Astrocyte (in vitro differentiated cells and primary cell): ENCODE measurements at places on chromosomes 2 and 18. TPM values are rescaled to one million over a fixed set of nuclear protein-coding genes. Genes with fewer than 3 reads are reported as not detected.

The POLE4 gene
- 45.6 and 57.2 TPM in 2 replicates for total RNA-seq

The TTR gene
- not detected in 2 replicates for total RNA-seq

The ARHGAP28 gene
- total RNA-seq: 15.5 and 16.6 TPM in 2 replicates

The ANKRD62 gene
- not detected in 2 replicates for total RNA-seq

The FAM110C gene
- 0.60 and 1.4 TPM in 2 replicates for total RNA-seq

The DSG4 gene
- total RNA-seq: not detected in 2 replicates

The CCDC195 gene
- not detected in 2 replicates for total RNA-seq

The EDAR gene
- 0.12 TPM in 1 of 2 replicates, not detected in the other for total RNA-seq

DNA sequence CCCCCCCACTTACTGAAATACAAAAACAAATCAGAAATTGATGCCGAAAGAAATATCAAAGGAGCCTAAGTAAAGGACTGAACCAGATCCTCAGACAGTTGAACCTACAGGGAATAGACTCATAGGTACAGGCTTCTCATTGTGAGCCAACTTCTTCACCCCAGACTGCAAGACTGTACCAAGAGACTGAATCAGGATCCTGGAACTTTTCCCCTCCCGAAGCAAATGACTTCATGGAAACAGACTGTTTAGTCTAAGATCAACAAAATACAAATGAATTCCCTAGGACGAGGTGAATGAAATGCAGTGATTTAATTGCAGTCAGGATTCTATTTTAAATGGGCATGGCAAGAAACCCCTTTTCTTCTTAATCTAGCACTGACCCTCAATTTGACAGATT is 53.6 kb upstream of the RNF152 start:
- DNase-seq: peak; percentile 86
- no peaks in the 10 kb centered on the region for H3K27me3 ChIP-seq
- peaks cover 33% of the 10 kb centered on the region for H3K4me1 ChIP-seq
- H3K36me3 ChIP-seq: no peaks in the 10 kb centered on the region
- H3K27ac ChIP-seq: peak overlapping the region; percentile 15

DNA sequence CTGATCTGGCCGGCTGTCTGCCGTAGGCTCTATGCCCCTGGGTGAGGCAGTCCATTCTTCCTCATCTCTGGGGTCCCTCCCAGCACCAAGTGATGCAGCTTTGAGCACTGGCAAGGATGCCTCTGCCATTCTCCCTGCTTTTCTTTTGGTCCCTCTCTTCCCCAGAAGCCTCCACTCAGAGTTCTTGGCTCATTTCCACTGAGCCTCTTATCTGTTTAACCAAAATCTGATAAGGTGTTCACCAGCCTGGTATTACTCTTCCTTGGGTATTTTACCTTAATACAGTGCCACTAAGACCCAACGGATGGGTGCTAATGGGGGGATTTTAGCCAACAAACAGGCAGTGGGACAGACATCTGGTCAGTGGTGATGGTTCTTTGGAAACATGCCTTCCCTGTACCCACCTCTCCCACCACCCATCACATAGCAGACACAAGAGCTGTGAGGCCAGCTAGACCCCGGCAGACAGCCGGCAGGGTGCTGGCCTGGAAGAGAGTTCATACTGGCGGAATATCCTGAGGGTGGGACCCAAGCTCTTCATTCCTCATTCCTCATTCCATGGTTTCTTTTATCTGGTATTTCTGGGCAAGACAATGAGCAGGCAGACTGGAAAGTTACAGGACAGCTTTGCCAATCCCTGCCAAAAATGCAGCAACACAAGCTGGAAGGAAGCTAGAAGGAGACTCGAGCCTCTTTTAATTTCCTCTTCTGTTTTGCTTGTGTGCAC is 34.6 kb downstream of the ZBTB7C start:
- no peak overlapping the region for H3K4me3 ChIP-seq
- peak; percentile 52 for DNase-seq

DNA sequence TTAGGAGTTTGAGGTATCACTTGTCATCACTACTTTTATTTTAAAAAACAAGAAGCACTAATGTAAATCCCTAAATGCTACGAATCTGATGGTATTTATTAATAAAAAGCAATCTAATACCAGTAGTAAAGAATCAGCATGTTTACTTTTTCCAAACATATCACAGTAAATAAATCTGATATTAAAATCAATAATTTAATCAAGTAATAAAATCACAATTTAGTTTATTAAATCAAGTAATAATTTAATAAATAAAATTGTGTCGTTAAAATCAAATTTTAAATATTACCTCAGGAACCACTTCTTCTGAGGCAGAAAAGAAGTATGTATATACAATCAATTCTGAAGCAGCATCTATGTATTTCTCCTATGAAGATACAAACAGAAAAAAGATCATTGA is 18.0 kb downstream of the TMX3 start:
- H3K36me3 ChIP-seq: peaks cover 21% of the 10 kb centered on the region
- H3K27ac ChIP-seq: no peak overlapping the region
- H3K27me3 ChIP-seq: no peaks in the 10 kb centered on the region
- no peaks in the 10 kb centered on the region for H3K4me1 ChIP-seq

- H3K27ac ChIP-seq: no peak overlapping the region
- H3K4me3 ChIP-seq: no peak overlapping the region
- DNase-seq: no peak
- H3K36me3 ChIP-seq: no peaks in the 10 kb centered on the region
These were observed 69.4 kb upstream of the ITPRID2 start for GRCh38 chr2:181822097-181822496.

DNA sequence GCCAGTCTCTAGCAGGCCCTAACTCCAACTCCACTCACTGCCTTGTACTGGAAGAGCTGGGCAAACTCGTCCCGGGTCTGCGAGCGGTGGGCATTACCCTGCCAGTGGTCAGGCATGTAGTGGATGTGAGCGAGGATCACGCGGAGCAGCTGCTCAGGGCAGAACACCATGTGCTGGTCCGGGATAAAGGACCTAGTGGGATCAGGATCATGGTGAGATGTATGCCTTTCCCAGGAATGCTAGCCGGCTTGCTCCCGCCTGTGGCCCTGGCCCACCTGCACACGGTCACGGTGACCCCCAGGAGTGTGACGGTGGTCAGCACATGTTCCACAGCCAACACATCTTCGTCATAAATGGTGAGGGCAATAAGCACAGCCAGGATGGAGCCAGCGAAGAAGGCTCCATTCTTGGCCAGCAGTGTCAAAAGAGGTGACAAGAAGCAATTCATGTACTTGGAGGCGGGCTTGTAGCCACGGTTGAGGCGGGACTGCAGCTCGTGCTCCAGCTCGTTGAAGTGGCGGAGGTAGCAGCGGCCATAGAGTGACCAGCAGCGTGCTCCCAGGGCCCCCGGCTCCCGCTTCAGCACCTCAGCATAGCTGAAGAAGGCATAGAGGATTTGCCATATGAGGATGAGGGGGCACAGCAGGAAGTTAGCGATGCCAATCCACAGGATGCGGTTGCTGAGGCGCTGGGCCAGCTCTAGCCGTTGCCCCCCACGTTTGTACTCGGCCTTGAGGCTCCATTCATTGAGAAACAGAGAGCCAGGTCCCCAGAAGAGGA is 5.3 kb upstream of the ABCB6 start:
- DNase-seq: no peak
- peaks cover 26% of the 10 kb centered on the region for H3K36me3 ChIP-seq
- no peaks in the 10 kb centered on the region for H3K27me3 ChIP-seq
- H3K27ac ChIP-seq: no peak overlapping the region
- H3K4me1 ChIP-seq: peaks cover 19% of the 10 kb centered on the region

GRCh38 chr2:153232464-153232863 is 246.1 kb downstream of the RPRM start:
- H3K4me3 ChIP-seq: no peak overlapping the region
- H3K36me3 ChIP-seq: no peaks in the 10 kb centered on the region
- no peak overlapping the region for H3K27ac ChIP-seq

DNA sequence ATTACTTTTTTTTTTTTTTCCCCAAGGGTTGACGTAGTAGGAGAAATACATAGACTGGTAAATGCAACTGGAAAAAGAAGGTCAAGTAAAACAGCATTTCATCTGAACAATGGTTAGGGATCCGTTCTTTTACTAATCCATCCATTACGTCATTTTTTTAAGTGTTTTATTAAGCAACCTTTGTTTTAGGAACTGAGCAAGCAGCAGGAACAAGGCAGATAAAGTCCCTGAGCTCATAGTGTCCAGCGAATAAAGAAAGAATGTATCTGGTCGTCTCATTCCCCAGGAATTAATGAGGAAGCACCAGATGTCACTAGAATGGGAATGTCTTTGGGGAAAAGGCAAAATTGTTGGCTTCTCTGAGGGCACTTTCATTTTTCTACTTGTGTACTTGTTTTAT is 842.4 kb downstream of the TDRD15 start:
- no peaks in the 10 kb centered on the region for H3K4me1 ChIP-seq
- DNase-seq: no peak
- H3K4me3 ChIP-seq: no peak overlapping the region
- no peaks in the 10 kb centered on the region for H3K27me3 ChIP-seq

- H3K4me1 ChIP-seq: peaks cover 2% of the 10 kb centered on the region
- no peaks in the 10 kb centered on the region for H3K27me3 ChIP-seq
- no peak overlapping the region for H3K27ac ChIP-seq
These were observed 53.2 kb downstream of the ZAP70 start for GRCh38 chr2:97766567-97766966.

- no peak overlapping the region for H3K4me3 ChIP-seq
- no peaks in the 10 kb centered on the region for H3K4me1 ChIP-seq
- H3K36me3 ChIP-seq: no peaks in the 10 kb centered on the region
These were observed 226.3 kb upstream of the SPHKAP start for GRCh38 chr2:228407821-228408220.

DNA sequence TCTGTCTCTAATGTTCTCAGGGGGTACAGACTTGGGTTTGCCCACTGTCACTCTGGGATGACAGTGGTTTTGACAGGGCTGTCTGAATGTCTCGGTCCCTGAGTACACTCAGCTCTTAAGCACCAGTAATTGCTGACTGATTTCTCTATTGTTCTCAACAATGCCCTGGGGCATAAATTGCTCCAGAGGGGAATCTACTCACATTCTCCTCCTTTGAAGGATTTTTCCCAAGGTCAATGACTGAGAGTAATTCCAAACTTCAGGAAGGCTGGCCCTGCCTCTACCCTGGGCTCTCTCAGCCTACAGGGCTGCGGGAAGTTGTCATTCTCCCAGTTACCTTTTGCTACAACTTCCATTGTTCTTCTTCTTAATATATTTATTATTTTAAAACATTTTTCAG is 36.5 kb downstream of the MC2R start:
- no peak overlapping the region for H3K27ac ChIP-seq
- H3K36me3 ChIP-seq: no peaks in the 10 kb centered on the region
- no peaks in the 10 kb centered on the region for H3K4me1 ChIP-seq
- DNase-seq: no peak
- no peak overlapping the region for H3K4me3 ChIP-seq
- no peaks in the 10 kb centered on the region for H3K27me3 ChIP-seq
